Amniotic stem cell (primary cell): ENCODE measurements at places on chromosomes 3 and 15.

DNA sequence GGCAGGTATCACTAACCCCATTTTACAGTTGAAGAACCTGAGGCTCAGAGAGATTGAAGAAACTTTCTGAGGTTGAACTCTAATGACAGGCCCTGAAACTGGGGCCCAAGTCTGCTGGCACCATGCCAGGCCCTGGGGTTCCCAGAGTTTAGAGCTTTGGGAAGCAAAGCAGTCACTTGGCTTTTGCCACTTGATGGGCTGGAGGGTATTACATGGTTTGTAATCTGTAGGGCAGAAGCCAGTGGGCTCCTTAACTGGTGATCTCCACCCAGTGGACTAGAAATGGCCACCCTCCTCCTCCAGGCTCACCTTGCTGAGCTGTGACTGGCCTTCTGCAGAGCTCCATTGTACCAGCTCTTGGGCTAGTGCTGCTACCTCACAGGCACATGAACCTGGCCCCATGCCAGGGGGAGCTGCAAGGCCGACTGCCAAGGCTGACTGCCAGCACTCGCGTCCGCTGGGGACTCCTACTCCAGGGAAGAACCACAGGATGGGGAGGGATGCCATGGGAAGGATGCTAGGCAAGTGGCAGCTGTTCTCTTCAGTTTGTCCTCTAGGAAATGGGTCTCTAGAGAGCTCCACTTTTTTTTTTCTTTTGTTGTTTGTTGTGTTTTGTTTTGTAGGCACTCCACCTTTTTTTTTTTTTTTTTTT, 104.8 kb downstream of the ETFA start:
- DNase-seq, result no peak

DNA sequence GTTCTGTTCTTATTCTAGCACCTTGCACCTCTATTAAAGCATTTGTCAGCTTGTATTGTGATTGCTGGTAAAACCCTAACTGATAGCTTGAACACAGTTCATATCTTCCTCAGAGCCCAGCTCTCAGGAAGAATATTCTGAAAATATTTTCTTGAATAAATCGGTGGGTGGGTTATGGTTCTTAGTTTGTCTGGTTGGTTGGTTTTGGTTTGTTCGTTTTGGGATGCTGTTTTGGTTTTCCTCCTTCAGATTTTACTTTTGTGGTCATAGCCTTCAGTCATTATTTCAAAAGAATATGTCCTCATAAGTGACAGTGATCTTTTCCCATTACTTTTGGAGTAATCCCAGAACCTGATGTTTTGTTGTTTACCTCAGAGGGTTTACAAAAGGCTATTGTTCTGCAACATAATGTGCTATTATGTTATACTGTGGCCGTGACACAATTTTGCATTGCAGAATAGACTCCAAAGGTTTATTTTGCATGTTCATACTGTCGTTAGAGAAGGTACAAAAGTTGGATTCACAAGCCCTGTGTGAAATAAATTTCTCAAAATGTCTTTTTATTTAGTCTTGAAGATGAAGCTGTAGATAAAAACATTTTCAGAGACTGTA, 2.7 kb upstream of the TMEM87A start:
- no peak for DNase-seq

DNA sequence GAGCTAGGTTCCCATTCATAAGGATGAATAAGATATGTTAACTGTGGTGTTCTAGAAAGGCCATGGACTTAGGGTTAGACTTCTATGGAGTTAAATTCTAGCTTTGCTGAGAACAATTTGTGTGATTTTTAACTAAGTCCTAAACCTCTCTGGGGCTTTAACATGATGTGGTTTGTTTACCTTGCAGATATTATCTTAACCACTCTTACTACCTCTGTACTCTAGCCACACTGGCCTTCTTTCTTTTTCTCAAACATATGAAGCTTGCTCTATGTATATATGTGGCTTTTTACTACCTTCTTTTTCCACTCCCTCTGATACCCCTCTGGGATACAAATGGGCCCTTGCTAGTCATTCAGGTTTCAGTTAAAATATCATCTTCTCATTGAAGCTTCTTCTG, 108.4 kb downstream of the ZNF609 start:
- no peak for DNase-seq

GRCh38 chr3:27976933-27977332, 254.8 kb upstream of the EOMES start:
- no peak for DNase-seq

DNA sequence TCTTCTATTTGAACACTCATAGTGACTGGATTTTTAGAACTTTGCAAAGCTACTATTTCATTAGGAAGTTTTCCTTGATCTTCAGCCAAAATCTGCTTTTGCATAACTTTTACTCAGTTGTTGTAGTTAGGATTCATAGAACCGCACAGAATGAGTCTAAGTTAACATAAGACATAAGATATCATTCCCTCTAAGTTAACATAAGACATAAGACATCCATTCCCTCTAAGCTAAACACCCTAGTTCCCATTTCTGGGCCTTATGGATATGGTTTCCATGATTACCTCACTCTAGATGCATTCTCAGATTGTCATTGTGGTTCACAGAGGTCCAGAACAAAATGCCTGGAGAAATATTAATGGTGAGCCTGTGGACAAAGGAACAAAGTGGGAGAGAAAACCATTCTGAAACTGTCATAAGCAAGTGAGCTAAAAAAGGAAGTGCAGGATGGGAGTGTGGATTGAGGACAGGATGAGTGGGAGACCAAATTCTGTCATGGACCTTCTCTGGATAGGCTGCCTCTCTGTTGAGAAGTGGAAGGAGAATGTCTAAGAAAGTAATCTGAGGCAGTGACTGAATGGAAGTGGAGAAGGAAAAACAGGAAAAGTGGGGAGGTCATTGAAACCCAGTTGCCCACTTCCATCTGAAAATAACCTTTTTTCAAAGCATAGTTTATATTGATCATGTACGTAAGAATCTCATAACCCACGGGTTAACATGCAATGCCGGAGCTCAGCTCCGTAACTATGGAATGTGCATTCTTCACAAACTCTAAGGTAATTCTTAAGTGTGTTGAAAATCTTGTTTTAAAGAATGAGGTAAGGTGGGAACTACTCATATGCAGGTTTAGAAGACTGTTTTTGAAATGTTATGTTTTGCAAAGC, 37.4 kb upstream of the SECISBP2L start:
- peak; percentile 2 for DNase-seq

DNA sequence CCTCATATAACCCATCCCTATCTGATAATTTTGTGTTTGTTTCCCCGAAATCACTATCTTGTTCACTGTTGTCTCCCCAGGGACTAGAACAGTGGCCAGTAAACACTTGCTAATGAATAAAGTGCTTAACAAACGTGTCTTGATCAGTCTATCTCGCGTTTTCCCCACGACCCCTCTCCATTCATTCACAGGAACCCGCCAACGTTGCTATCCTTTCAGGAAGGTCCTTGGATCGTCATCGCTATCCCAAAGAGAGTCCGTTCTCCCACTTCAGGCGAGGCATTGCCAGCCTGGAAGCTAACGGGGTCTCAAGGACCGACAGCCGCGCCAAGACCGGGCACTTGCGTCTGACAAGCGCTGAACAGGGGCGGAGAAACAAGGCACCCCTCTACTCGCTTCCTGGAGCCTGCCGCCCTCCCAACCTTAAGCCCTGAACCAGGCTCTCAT, 344 bp downstream of the LINS1 start:
- DNase-seq, result no peak

GRCh38 chr15:69841113-69841828, 256.4 kb downstream of the TLE3 start:
- no peak for DNase-seq

DNA sequence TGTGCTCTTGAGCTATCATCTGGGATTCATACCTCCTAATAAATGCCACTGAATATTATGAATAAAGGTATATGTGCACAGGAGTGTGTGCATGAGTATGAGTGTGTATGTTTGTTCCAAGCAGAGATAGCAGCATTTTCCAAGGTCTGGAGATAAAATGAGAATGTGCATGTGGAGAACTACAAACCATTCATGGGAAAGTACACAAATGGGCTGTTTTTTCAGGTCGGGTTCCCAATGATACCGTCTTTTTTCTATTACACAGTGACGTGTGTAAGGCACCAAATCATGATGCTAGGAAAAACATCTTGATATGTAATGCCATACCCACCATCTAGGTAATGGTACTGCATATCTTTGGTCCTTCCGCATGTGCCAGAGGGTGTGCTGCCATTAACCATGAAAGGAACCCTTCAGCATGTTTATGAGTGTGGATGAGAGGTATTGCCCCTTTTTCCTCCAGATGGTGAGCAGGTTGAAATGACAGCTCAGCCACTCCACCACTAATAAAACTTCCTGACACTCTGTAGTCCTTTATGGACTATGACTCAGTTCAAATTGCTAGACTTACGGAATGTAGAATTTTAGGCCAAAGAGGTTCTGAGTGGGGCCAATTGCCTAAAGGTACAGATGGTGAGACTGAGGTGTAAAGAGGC, 36.4 kb upstream of the COPB2 start:
- DNase-seq, result no peak

DNA sequence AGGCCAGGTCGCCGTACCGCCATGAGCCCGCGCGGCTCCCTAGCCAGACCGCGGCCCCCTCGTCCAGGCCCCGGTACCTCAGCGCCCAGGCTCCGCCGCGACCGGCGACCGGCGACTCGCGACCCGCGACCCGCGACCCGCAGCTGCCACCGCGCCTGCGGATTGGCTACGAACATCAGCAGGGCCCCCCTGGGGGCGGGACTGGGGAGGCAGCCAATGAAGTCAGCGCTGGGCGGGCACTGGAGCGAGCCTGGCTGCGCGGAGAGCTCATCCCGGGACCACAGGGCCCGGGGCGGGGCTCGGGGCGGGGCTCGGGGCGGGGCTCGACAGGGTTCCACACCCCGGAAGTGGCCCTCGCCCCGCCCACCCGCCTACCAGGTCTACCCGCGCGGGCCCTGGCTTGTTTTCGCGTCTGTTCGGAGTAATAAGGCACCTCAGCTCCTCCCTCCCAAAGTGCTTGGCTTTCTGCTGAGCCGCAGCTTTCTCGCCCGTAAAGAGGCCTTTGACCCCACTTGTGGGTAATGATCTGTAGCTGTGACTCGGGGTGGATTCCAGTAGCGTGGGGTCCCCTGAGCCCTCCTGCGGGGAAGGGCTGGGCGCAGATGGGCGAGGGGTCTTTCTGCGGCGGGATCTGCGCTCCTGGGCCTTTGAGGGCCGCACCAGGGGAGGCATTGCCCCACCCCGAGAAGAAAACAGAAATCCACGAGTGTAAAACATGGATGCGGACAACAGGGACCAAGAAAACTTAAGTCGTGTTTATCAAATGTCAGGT, at the start of gene LYSMD4:
Gene LYSMD4 (minus strand): TSS at position 170 of the 772 bp plus-strand sequence. CDS start 1,438 bp downstream, outside the sequence.
- DNase-seq, result peak; percentile 71

DNA sequence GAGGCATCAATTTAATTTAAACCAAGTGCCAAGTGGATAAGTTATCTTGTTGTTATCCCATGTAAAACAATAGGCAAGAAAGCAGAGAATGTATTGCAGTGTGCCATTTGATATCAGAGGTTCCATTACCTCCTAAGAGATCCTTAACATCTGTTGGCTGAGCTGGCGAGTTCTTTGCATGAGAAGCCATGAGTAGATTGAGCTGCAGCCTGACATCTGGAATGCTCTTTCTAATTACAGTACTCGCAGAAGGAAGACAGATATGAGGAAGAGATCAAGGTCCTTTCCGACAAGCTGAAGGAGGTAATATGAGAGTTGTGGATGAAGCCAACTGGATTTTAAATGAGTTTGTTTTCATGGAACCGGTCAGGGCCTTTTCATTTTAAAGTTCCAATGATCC, 19.4 kb downstream of the TPM1 start:
- DNase-seq, result no peak

DNA sequence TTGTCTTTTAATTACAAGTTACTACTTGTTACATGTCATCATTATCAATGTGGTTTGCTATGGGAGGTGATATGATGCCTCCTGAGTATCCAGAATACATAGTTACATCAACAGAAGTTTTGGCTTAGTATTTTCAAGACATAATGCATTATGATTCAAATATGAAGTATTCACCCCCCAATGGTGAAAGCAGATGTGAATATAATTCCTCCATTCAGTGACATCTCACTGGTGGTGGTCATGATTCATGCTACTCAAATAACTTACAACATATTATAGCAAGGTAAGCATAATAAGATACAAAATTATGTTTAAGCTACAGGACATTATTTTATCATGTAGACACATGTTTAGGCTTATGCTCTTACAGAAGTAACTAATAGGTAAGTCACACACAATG, 34.9 kb upstream of the TTBK2 start:
- no peak for DNase-seq

DNA sequence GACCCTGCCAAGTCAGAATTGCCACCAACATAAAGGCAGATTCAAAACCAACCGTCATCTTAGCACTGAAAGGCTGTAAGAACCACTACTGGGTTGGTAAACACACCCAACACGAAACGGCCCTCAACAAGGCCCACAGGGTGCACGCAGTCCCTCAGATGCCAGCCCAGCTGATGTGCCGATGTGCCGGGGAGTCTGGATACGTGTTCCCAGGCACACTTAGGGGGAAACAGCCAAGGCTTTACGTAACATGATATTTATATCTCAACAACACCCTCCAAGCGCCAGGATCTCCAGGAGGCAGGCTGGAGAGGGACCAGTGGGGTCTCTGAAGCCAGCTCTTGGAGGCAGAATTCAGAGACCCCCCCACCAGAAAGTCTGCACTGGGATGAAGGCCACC, 14.2 kb downstream of the POC1A start:
- DNase-seq, result no peak

DNA sequence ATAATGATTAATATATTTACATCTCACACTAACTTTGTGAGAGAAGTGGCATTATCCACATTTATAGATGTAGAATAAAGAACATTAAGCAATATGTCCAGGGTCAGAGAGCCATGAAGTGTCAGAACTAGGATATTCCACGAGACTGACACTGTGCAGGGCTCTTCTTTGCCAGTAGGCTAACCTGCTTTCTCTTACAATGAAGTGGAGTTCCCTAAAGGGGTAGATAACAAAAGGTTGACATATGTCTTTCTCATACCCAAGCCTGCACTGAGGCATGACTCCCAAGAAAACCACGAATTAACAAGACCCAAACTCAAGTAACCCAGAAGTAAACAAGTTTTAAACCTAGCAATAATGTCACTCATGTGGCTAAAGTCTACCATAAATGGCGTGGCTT, 191.5 kb upstream of the SLC2A2 start:
- DNase-seq, result no peak

GRCh38 chr3:171876680-171877147, 33.6 kb downstream of the TMEM212 start:
- DNase-seq, result peak; percentile 82

GRCh38 chr3:155744626-155745324, at the start of gene PLCH1:
Gene PLCH1, minus strand, starts transcription at chr3:155745071. Its CDS starts 40,847 bp downstream, at chr3:155704224.
- DNase-seq, result peak; percentile 34

GRCh38 chr15:57057134-57057930, 138.9 kb downstream of the TCF12 start:
- DNase-seq, result no peak

- DNase-seq, result no peak
Measured at GRCh38 chr3:115248274-115248673, 101.2 kb upstream of the ZBTB20 start.

DNA sequence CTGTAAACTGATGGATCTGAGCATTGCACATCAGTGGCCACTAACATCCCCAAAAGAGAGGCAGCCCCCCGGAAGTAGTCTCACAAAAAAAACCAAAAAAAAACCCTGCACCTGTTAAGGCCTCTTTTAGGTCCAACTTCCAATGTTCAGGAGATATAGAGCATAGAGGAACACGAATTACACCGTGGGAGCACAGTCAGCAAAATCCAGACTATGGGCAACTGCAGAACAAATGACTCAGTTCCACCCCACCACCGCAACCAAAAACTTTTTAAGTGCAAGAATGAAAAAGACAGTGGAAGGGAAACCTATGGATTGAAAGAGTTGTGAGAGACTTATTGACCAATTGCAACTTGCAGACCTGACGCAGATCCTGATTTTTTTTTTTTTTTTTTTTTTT, 42.2 kb upstream of the NR2E3 start:
- DNase-seq, result no peak

- DNase-seq, result no peak
Measured at GRCh38 chr3:124397088-124397487, 333.2 kb upstream of the UMPS start.
